ENCODE measurements at places on chromosomes 12 and 14. TPM values are rescaled to one million over a fixed set of nuclear protein-coding genes. Genes with fewer than 3 reads are reported as not detected.
A peak's percentile ranks its signal among the peaks of the same experiment; 100 is the strongest.

DNA sequence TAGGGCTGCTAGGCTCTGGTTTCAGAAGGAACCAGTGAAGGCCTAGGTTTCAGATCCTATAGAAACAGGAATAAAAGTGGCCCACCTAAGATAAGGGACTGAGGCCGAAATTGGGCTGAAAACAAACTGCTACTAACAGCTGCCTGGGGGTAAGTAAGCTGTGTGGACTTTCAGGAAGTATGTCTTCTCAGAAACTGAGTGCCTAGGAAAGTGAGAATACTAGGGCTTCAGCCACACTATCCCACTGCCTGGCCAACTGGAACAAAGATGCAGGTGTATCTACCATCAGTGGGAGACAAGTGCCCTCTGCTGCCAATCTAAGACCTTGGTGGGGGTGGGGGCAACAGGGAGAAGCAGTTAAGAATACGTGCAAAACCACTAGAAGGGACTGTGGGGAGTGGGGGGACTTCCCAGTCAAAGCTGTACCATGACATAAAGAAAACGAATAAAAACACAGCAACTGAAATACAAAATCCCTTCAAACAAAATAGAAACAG lies 82.5 kb downstream of the MED13L start:
- DNase-seq, result no peak

DNA sequence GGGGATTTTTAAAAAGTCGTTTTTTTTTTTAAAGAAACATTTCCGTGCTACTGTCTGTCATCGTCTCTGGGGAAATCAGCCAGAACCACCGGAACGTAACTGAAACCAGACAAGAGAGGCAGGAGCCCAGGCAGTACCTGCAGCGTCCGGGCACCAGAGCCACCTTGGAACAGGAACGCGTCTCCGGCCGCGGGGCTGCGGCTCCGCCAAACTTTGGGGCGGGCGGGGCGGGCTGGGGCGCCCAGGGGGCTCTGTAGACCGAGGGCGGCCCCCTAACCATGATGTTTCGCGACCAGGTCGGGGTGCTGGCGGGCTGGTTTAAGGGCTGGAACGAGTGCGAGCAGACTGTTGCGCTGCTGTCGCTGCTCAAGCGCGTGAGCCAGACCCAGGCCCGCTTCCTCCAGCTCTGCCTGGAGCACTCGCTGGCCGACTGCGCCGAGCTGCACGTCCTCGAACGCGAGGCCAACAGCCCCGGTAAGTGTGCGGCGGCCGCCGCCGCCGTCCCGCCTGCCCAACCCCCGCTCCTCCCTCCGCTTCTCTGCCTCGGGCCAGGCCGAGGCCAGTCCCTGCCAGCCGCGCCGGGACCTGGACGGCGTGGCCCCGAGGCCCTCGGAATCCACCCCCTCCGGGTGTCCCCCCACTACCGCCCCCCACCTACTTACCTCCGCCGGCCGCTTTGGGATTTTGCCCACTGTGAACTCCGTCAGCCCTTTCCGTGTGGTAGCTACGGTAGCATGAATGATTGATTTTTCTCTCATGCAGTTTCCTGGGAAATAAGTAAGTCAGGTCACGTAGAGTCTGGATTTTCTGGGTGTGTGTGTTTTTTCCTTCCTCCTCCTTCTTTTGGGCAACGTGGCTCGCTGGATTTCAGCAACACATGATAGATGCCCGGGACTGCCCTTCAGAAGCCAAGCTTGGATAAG lies 972 bp downstream of the SAMD4A start:
- DNase-seq, result peak; percentile 68

DNA sequence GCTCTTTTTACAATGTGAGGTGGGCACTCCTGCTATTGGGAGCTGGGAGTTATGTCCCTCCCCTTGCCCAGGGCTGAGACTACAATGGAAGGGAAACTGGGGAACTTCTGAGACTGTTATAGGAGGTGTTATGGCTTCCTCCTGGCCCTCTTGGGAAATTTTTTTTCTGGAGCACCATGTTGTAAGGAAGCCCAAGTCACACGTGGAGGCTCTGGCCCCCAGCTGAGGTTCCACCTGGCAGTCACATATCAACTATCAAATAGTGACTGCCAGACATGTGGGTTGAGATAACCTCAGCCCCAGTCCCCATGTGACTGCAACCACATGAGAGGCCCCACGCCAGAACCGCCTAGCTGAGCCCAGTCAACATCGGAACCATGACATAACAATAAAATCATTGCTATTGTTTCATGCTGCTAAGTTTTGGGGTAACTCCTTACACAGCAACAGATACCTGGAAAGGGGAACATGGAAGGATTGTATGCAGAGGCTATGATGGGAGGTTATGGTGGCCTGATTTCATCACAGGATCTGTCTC lies 99.4 kb upstream of the NCOR2 start:
- DNase-seq, result no peak

- no peak for DNase-seq
These were observed 231.8 kb upstream of the NPAS3 start for GRCh38 chr14:32706721-32707519.

Gene TRHDE
- 4.0 TPM for polyA plus RNA-seq

Measured in ovary (tissue), 10 donors.